ENCODE measurements at places on chromosomes 2 and 18.
A peak's percentile ranks its signal among the peaks of the same experiment; 100 is the strongest.

DNA sequence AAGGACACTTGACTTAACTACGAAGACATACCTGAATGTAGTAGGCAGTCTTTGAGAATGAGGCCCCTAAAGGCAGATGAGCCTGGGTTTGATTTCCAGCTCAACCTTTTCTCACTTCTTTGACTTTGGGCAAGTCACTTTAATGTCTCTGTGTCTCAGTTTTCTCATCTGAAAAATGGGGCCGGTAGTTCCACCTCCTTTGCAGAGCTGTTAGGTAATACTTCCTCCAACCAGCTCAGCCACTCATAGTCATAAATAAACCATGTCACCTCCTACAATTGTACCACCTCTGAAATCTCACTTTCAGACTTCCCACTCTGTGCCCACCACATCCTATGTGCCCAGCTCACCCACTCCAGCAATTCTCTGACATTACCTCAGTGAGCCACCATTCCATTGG is 10.4 kb downstream of the ARHGAP25 start:
- DNase-seq, result peak; percentile 55

DNA sequence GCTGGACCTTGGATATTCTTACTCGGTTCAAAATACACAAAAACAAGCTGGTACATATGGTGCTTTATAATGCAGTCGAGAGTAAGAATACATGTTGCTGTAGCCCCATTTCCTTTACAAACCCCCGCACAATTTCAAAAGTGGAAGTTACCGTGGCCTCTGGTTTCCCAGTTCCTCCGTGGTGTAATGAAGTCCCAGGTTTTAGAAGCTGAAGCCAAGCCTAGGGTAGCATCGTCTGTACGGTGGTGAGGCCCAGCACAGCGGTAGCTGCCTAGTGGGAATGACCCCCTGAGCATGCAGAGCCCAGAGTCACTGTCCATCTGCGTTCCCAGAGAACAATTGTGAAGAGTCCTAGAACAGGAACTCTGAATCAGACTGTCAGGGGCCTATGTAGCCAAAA is 171.8 kb downstream of the ASXL3 start:
- DNase-seq, result no peak

- DNase-seq, result no peak
These were observed 131.0 kb downstream of the NFATC1 start for GRCh38 chr18:79526468-79527460.

GRCh38 chr2:236661762-236662110 is 92.1 kb downstream of the ACKR3 start:
- DNase-seq, result no peak

DNA sequence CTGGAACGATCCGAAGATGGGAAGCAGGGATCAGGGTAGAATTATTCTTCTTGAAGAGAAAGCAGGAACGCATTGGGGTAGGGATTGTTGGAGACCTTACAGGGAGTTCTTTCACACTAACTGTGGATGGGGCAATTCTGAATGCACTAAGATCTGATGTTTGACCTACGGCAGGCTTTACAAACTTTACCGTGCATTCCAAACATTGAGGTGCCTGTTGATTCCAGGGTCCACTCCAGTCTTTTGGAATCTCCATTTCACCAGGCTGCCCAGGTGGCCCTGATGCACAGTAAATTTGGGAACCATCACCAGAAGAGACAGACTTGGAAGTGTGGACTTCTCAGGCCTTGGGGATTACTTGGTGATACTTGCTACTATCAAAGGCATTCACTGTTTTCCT is 76.9 kb downstream of the RFTN2 start:
- DNase-seq, result no peak

- DNase-seq, result peak; percentile 26
These were observed 46.2 kb downstream of the ARHGAP15 start for GRCh38 chr2:143175438-143175837.
